ENCODE measurements at places on chromosomes 1 and 21.

- no peak for DNase-seq
Observed at GRCh38 chr21:36914244-36915013, 52.0 kb downstream of the HLCS start.

- no peak for DNase-seq
Observed at GRCh38 chr21:44382536-44382935, 29.1 kb downstream of the TRPM2 start.

GRCh38 chr1:204150702-204151551, 917 bp downstream of the ETNK2 start:
- peak; percentile 62 for DNase-seq

- DNase-seq: no peak
Observed at GRCh38 chr1:178958491-178958890, 67.2 kb upstream of the FAM20B start.

GRCh38 chr1:94873520-94874351, 53.2 kb downstream of the CNN3 start:
- peak; percentile 95 for DNase-seq

GRCh38 chr1:85366391-85367170, 90.1 kb upstream of the BCL10 start:
- peak; percentile 48 for DNase-seq

DNA sequence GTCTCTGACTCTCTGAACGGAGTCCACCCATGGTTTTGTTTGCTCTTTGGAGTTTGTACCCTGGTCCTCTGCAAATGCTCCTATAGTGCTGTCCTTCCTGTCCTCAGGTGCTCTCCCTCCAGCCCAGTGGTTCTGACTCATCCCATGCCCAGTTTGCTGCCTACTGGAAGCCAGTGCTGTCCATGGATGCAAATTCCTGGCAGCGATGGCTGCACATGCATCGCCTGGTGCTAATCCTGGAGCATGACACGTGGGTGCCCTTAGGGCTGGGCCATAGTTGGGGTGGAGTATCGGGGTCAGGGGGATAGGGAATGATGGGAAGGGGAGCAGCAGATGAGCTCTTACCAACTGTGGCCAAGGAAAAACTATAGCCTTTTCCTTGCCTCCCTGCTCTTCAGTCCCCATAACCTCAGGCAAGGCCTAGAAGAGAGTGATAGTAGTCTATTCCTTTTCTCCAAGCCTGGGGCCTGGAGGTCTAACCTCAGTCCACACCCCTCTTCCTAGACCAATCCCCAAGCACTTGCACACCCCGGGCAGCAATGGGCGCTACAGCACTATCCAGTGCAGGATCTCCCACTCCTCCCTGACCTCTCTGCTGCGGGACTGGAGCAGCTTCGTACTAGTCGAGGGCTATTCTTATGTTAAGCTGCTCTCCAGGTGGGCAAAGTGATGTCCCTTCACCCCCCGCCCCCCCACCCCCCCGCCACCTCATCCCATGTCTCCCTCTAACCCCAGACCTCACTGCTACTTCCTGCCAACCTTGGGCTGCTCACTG, 31.6 kb downstream of the HYI start:
- no peak for DNase-seq

DNA sequence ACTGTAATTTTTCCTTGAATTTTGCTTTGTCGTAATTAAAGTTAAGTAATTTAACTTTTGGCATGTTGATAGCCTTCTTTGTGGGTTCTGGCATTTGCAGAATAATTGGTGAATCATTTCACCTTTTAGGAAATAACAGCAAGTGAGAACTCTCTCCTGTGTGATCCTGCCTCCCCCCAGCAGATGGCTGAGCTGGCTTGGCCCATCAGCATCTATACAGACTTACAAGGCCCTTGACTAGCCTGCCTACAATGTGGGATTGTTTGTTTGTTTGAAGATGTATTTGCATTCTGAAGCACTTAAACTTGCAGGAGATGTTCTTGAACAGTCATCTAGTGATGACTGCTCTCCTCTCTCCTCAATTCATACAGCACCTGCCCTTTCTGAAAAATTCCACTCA, 55.9 kb downstream of the MACO1 start:
- peak; percentile 50 for DNase-seq

DNA sequence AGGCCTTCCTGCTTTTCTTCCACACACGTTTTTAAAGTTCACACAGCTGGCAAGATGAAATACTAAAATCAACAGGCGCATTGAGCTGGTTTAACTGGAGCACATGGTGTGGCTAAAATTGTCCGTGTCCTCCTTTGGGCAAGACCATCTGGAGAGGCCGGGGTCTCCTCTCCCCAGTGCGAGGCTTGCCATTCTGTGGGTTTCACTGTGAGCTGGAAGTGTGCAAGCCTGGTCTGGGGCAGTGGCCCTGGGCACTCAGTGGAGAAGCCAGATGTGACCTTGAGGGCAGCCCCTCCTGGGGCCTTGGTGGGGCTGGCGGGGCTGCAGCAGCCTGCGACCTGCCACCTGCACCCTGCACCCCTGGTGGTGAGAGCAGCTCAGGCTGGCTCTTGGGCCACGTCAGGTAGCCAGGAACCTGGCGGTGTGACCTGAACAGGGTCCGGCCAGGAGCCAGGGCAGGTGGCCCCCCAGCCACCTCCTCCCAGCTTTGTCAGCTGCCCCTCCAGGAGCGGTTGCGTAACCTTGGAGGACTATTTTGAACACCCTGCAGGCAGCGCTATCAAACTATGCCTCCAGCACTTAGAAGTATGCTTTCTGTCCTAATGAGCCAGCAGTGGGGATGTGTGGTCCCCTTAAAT, 52.4 kb downstream of the SLC37A1 start:
- no peak for DNase-seq

GRCh38 chr1:147316968-147317367, 74.5 kb downstream of the CHD1L start:
- DNase-seq: no peak

GRCh38 chr1:229600229-229600628, 25.7 kb downstream of the TAF5L start:
- no peak for DNase-seq

DNA sequence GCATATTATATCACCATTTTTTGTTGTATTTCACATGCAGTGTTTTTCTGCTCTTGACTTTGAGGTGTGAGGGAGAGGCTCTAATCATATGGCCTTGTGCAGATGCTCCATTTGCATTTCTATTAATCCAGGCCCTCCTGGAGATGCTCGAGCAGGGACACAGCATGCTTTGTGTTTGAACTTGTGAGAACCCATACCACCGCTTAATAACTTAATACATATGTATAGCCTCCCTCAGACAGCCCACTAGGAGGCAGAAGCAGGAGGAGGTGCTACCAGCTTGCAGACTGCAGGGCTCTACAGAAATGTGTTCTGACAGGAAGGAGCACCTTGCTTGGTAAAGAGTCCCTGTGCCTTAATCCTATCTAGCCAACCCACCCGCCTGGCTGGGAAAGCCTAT, 155.2 kb downstream of the BARHL2 start:
- peak; percentile 76 for DNase-seq

DNA sequence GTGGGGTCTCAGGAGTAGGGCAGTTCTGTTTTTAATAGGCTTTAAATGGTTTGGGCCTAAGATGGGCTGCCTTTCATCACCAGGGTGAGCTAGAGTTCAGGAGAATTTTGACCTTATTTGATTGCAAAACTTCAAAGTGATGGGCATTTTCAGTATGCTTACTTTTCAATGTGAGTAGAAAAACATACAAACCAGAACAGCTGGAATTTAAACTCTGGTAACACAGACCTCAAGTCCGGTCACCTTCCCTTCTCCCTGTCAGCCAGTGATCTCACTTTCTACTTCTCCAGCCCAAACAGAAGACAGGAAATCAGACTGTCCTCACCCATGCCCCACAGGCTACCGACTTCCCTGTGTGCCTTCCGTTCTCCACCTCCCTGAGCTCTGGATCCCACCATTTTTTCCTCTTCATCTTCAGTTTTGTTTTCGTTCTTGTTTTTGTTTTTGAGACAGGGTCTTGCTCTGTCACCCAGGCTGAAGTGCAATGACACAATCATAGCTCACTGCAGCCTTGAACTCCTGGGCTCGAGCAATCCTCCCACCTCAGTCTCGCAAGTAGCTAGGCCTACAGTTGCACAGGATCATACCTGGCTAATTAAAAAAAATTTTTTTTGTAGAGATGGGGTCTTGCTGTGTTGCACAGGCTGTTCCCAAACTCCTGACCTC, 374.0 kb downstream of the CAMTA1 start:
- DNase-seq: no peak

GRCh38 chr1:70497152-70497551, 86.1 kb downstream of the CTH start:
- DNase-seq: no peak

DNA sequence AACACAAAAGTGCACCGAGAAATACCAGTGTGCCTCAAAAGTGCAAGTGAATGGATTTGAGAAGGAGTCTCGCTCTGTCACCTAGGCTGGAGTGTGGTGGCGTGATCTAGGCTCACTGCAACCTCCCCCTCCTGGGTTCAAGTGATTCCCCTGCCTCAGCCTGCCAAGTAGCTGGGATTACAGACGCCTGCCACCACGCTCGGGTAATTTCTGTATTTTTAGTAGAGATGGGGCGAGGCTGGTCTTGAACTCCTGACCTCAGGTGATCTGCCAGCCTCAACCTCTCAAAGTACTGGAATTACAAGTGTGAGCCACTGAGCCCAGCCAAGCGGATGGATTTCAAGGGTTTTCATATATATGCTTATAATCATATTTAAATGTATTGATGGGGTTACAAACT, 35.8 kb downstream of the PRRX1 start:
- no peak for DNase-seq

- DNase-seq: no peak
Observed at GRCh38 chr21:39197448-39198233, 14.4 kb upstream of the PSMG1 start.

- peak; percentile 76 for DNase-seq
Observed at GRCh38 chr1:226453015-226453704, 45.3 kb upstream of the PARP1 start.

GRCh38 chr1:74690909-74691308, 17.3 kb upstream of the ERICH3 start:
- no peak for DNase-seq

- DNase-seq: no peak
Observed at GRCh38 chr21:43361493-43362296, 65.2 kb downstream of the SIK1 start.

- DNase-seq: no peak
Observed at GRCh38 chr21:43792406-43792805, 3.0 kb downstream of the RRP1 start.

DNA sequence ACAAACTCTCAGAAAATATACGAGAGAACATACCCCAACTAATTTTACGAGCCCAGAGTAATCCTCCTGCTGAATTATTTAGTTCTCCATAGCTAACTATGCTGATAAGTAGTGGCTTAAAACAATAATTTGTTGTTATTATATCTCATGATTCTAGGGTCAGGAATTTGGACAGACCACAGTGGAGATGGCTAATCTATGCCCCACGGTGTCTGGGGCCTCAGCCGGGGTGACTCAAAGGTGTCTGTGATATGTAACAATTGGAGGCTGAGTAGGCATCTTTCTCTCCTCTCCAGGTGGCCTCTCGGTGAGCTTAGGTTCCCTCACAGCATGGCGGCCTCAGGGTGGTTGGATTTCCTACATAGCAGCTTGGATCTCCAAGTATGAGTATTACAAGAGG, 35.4 kb upstream of the FOXO6 start:
- DNase-seq: no peak

- peak; percentile 13 for DNase-seq
Observed at GRCh38 chr1:151199873-151200581, 1.7 kb downstream of the PIP5K1A start.

DNA sequence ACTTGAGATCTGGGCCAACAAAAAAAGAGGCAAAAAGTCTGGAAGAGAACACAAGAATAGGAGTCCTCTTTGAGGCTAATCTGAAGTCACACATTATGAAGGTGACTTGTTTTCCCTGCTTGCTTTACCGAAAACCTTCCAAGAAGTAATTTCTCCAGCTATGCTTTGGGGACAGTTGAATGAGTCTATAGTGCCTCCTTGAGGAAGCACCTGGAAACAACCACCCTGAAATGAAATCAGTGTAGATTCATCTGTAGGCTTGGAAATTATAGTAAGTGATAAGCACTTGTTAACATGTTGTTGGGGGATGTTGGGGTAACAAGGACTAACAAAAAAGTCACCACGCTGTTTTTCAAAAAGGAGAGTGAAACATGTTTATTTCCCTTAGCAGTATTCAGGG, 23.4 kb upstream of the RPTN start:
- DNase-seq: no peak

Measured in NCI-H82 (cell line).